ENCODE measurements at places on chromosomes 5 and 9. TPM values are rescaled to one million over a fixed set of nuclear protein-coding genes. Genes with fewer than 3 reads are reported as not detected.

Gene GMCL2
- not detected for total RNA-seq

Gene IRX4
- total RNA-seq: 15.8 TPM

Gene HTR1A
- total RNA-seq: not detected

Gene MCTP1
- 7.1 TPM for total RNA-seq

Gene TCERG1
- total RNA-seq: 20.8 TPM

Gene PCAT7
- 0.08 TPM for total RNA-seq

Gene ENTREP1
- 18.7 TPM for total RNA-seq

Gene LIX1
- not detected for total RNA-seq
